ENCODE measurements at places on chromosomes 3 and 15.

GRCh38 chr3:178900029-178900646 lies 171.5 kb downstream of the ZMAT3 start:
- no peak overlapping the region for H3K27ac ChIP-seq
- no peak for DNase-seq
- H3K27me3 ChIP-seq, result no peaks in the 10 kb centered on the region
- H3K4me3 ChIP-seq, result no peak overlapping the region
- H3K4me1 ChIP-seq, result no peaks in the 10 kb centered on the region
- no peaks in the 10 kb centered on the region for H3K36me3 ChIP-seq

DNA sequence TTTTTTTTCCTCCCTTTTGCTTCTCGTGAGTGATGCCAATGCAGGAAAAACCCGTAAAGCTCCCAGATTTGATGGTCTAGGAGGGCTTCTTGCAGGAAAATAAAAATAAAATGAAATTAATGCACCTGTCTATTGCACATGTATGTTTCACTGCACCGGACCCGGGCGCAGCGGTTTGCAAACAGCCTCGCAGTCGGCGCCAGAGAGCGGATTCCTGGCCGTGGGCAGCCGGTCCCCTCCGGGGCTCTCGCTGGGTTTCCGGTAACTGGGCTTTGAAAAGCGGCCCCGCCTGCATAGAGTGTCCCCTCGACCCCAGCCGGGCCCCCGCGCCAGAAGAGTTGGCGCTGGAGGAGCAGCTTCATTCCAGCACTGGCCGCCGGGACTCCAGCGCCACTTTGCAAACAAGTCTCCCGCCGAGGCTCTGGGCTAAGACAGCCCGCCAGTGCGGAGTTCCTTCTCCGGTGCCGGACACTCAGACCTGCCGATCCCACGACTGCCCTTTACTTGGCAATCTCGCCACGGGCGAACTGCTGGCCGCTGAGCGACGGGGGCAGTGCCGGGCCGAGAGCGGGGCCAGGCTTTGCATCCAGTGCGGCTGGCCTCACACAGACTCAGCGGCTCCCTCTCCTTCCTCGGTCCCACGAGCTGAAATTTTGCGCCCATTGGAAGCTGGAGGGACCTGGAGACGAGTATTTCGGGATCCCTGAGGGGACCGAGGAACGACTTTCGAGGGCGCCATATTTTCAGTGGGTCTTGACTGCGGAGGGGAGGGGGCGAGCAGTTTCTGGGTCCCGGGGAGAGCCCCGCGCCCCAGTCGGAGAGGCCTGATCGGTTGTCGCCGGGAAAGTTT lies 225.9 kb upstream of the C2CD4B start:
- peak; percentile 76 for DNase-seq
- no peaks in the 10 kb centered on the region for H3K4me1 ChIP-seq
- no peaks in the 10 kb centered on the region for H3K27me3 ChIP-seq
- peak overlapping the region; percentile 84 for H3K27ac ChIP-seq
- H3K36me3 ChIP-seq, result no peaks in the 10 kb centered on the region
- peak overlapping the region; percentile 99 for H3K4me3 ChIP-seq

DNA sequence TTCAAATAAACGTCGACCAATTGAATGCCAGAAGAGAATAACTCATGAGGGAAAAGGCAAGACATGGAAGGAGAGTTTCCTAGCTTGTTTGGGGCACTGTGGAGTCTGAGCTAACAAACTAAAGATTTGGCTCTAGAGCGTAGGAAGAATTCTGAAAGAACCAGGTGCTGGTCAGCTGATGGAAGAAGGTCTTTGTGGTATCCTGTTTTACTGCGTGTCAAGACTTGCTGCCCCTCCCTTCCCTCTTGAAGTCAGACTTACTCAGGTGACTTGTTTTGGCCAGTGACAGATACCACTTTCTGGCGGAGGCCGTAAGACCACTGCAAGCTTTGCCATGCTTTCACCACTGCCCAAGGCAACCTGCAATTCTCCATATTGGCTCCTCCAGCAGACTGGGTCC lies 673 bp upstream of the HCLS1 start:
- no peaks in the 10 kb centered on the region for H3K27me3 ChIP-seq
- no peaks in the 10 kb centered on the region for H3K4me1 ChIP-seq
- H3K4me3 ChIP-seq, result no peak overlapping the region

GRCh38 chr3:112379020-112379690 lies 46.2 kb downstream of the CD200 start:
- H3K27me3 ChIP-seq, result no peaks in the 10 kb centered on the region
- no peak overlapping the region for H3K27ac ChIP-seq
- no peak for DNase-seq
- H3K4me1 ChIP-seq, result no peaks in the 10 kb centered on the region

DNA sequence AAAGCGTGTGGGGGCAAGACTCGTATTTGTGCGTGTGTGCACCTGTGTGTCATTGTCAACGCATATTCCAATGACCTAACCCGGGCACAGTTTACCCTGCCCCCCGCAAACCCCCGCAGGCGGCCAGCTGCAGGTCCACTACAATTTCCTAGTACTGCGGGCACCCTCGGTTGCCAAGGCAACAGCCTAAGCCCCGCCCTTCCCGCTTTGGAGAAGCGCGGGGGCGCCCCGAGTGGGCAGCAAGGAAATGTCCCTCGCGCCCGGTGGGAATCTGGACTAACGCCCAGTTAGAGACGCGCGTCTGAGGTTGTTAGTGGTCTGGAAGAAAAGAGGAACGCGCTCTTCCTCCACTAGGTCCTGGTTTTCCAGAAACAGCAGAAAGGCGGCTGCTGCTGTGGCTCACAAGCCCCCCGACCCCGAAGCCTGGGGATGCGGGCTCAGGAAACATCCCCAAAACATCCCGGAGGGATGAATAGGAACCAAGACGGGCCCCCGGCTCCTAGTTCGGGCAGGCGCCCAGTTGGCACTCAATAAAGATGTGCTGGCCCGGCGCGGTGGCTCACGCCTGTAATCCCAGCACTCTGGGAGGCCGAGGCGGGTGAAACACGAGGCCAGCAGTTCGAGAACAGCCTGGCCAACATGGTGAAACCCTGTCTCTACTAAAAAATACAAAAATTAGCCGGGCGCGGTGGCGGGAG lies 1.1 kb downstream of the ABHD14A start:
- peak overlapping the region; percentile 85 for H3K4me3 ChIP-seq

DNA sequence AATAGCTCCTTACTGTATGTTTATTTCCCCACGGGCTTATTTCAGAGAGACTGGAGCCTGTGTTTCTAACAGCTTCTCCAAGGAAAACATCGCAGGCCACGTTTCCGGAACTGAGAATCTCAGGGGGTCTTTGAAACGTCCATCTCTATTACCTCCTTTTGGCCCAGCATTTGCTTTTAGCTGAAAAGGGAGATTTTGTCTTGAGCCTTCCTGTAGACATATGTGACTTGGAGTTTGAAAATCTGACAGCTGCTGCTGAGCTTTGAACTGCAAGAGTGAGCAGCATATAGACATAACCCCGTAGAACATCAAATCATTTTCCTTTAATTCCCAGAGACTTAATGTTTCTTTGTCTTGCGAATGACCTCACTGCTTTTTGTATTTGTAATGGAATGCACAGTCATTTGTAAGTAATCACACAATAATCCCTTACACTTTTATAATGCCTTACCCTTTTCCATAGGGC lies 54.6 kb downstream of the LPP start:
- DNase-seq, result no peak
- no peaks in the 10 kb centered on the region for H3K4me1 ChIP-seq
- H3K27me3 ChIP-seq, result no peaks in the 10 kb centered on the region
- peak overlapping the region; percentile 62 for H3K27ac ChIP-seq

- H3K4me1 ChIP-seq, result no peaks in the 10 kb centered on the region
- no peaks in the 10 kb centered on the region for H3K27me3 ChIP-seq
- H3K4me3 ChIP-seq, result no peak overlapping the region
Observed at GRCh38 chr3:40679290-40679689, 154.5 kb downstream of the ZNF621 start.

All from SK-N-SH (cell line).